ENCODE measurements at places on chromosomes 13 and 19.
A peak's percentile ranks its signal among the peaks of the same experiment; 100 is the strongest.

- no peak for DNase-seq
These were observed 4.6 kb downstream of the NFIC start for GRCh38 chr19:3370728-3371591.

DNA sequence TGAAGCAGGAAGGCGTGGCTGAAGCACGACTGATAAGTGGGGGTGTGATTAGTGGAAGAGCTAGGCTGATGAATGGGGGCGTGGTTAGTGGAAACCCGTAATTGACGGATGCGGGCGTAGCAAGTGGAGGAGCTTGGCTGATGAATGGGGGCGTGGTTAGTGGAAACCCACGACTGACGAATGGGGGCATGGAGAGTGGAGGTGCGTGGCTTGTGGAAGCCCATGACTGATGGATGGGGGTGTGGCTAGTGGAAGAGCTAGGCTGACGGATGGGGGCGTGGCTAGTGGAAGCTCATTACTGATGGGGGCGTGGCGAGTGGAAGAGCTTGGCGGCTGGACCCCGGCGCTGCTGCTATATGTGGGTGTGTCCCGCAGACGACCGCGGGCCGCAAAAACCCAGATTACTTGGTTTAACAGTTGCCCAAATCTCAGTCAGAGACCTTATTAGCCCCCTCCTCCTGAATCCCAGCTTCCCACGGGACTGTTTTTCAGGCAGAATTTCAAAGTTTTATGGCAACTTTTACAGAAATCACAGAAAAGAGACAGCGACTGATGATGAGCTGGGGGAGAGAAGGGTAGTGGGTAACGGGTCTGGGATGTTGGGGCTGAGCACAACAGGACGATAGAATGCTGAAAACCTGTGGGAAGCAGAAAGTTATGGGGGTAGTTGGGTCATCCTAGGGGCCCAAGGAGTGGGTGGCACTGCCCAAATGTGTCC is 9.0 kb upstream of the MEIS3 start:
- peak; percentile 88 for DNase-seq

DNA sequence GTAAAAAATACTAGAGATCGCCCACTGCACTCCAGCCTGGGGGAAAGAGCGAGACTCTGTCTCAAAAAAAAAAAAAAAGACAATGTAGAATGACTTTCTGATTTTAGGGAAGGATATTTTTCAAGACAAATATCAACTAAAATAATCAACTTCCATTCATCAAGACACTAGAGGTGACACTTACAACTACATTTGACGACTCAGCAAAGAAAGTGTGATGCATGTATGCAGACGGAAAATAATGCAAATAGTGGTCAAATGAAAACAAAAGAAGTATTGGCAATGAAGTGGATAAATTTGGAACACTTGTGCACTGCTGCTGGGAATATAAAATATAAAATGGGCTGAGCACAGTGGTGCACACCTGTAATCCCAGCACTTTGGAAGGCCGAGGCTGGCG is 12.2 kb downstream of the TMEM161A start:
- no peak for DNase-seq

GRCh38 chr13:102965802-102966201 is 100.4 kb downstream of the SLC10A2 start:
- DNase-seq: no peak

DNA sequence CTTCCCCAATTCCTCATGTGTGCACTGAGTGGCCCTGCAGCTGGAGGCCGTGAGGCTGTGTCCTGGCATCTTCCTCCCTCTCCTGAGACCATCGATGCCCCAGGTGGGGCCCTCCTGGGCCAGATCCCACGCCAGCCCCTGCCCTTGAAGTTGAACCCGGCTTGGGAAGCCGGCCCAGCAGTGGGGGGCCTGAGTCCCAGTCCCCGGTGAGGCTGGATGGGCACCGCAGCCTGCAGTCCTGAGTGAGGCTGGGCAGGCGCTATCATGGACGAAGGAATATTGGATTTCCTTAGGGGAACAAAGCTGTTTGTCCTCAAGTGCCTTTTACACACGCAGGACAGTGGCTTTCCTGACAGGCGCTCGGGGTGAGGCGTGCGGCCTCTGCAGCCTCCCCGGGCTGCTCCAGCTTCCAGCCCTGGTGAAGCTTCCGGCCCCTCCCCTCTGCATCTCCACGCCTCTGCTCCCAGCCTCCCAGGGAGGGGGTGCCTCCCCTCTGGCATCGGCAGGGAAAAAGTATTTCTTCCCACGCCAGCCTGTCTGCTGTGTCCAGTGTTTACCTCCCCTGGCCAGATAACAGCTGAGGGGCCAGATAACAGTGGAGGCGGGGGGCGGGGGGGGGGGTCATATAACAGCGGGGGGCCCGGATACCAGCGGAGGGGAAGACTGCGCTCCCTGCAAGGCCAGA is 159.5 kb downstream of the KDM4B start:
- no peak for DNase-seq

GRCh38 chr13:113358653-113359190 is 5.2 kb downstream of the GRTP1 start:
- DNase-seq: no peak

DNA sequence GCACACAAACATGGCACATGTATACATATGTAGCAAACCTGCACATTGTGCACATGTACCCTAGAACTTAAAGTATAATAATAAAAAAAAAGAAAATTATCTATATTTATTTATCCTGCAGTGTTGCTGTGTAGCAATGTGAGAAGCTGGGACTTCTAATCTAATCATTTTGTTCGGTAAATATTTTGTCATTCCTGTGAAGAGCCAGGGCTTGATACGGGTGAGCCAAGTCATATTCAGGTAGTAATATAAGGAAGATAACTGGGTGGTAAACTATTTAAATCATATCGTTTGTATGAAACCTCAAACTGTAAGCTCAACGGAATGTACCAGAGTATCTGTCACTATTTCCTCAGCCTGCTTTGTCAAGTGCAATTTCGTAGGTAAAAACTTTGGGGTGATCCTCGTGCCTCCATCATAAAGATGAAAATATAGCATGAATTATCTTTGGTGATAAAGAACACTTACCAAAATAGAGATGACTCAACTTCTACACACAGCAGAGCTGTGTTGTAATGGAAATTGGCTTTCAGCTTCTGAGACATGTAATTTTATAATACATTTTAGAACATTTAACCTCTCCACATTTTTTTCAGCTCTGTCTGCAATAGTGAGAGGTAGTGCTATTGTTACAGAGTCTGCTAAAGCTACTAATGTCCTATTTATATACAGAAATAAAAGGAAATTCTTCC is 92.9 kb downstream of the PCDH9 start:
- DNase-seq: no peak

DNA sequence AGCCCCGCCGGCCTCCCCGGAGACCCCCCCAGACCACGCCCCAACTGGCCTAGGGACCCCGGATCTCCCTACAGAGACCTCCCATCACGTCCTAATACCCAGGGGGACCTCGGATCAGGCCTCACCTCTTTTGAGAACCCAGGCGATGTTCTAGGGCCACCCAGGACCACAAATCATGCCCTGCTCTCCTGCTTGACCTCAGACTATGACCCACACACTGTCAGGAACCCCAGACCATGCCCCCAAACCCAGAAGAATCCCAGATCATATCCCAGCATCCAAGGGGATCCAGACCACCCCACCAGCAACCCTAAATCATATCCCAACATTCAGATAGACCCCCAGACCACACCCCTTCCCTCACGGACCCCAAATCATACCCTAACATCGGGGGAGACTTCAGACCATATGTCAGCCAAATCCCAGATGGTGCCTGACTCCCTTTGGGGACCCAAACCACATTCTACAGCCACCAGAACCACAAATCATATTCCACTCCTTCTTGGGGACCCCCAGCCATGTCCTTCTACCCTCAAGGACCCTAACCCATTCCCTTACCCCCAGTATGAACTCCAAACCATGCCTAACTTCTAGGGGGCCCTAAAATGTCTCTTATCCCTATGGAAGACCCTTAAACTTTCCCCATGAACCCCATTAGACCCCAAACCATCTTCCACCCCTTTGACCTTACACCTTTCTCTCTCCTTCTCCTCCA is 611 bp upstream of the LRFN1 start:
- no peak for DNase-seq

DNA sequence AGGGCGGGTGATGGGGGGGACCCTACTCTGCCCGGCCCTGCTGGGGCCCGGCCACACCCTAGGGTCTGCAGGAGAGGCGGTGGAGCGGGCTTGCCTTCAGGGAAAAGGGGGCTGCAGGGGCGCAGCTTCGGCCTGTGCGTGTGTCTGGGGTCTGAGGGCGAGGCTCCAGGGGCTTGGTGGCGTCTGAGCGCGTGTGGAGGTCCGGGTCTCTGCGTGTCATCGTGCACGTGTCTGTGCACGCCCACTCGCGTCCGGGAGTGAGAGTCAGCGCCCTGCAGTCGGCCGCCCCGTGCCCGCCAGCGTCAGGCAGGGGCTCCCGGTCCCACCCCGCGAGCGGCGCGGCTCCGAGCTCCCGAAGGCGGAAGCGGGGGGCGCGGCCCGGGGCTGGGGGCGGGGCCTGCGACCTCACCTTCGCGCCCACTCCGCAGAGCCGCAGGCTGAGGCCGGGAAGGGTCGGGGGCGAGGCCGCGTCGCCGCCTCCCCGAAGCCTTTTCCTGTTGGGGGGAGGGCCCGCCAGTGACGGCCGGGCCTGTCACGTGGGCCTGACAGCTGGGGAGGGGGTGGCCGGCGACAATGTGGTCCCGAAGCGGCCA is at the start of gene ARHGAP45:
TSS of gene ARHGAP45 (plus strand) at position 420 of the 593 bp plus-strand sequence. CDS start 239 bp downstream, outside the sequence.
- no peak for DNase-seq

- peak; percentile 46 for DNase-seq
These were observed 124.0 kb downstream of the ITGBL1 start for GRCh38 chr13:101576455-101576854.

DNA sequence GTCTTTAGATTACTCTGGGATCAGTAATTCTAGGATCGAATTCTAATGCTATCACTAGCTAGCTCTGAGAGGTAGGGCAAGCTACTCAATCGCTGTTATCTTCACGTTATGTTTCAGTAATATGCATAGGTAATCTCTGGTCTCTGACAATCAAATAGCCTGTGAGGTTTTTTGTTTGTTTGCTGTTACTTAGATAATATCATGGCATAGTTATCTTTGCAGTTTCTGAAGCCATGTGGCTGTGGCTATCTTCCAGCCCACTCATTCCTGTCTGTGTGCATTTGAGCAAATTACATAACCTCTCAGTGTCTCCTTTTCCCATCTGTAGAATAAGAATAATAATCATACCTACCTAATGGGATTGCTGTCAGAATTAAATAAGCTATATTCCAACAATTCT is 330.2 kb downstream of the PCDH9 start:
- no peak for DNase-seq

- no peak for DNase-seq
These were observed 39.3 kb downstream of the CEACAM1 start for GRCh38 chr19:42488783-42489521.

GRCh38 chr13:51717786-51718398 is 86.1 kb downstream of the DHRS12 start:
- no peak for DNase-seq

- no peak for DNase-seq
These were observed 35.4 kb downstream of the DOCK9 start for GRCh38 chr13:98942485-98942884.

GRCh38 chr13:52848455-52849195 is at the start of gene PCDH8:
Gene PCDH8, minus strand, starts transcription at chr13:52848640. Its CDS starts 204 bp downstream, at chr13:52848436.
- DNase-seq: no peak

DNA sequence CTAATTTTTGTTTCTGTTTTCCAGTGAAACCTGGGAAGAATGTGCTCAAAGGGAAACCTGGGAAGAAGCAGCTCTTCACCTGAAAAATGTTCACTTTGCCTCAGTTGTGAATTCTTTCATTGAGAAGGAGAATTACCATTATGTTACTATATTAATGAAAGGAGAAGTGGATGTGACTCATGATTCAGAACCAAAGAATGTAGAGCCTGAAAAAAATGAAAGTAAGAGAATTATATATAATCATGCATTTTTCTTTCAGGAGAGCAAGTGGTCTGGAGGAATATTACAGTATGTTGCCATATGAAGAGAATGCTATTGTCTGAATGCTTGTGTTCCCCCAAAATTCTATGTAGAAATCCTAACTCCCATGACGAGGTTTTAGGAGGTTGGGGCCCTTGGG is 3.4 kb downstream of the NUDT15 start:
- DNase-seq: no peak

- DNase-seq: no peak
These were observed 12.7 kb downstream of the LPAR6 start for GRCh38 chr13:48400090-48400694.

GRCh38 chr13:79451500-79451962 is 29.4 kb upstream of the NDFIP2 start:
- peak; percentile 81 for DNase-seq

- no peak for DNase-seq
These were observed 46.5 kb upstream of the TFDP1 start for GRCh38 chr13:113537909-113538688.

- DNase-seq: no peak
These were observed 36.3 kb downstream of the EFNB2 start for GRCh38 chr13:106499113-106499512.

GRCh38 chr13:22200440-22200839 is 529.6 kb downstream of the FGF9 start:
- DNase-seq: no peak

DNA sequence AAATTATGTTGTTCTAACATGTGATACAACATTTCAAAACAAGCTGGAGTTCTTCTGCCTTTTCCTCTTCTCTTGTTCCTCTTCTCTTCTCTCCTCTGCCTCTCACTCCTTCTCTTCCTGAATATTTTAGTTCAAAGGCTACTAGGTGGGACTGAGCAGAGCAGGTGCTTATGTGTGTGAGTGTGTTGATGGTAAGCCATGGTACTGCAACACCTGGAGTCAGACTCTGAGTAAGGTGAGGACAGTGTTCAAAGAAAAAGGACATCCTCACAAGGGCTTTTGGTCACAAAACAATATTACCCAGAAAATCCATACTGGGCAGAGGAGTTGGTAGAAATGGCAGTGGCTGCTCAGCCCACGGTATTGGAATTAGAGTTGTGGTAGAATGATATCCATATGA is 1188.7 kb downstream of the SLITRK1 start:
- no peak for DNase-seq

DNA sequence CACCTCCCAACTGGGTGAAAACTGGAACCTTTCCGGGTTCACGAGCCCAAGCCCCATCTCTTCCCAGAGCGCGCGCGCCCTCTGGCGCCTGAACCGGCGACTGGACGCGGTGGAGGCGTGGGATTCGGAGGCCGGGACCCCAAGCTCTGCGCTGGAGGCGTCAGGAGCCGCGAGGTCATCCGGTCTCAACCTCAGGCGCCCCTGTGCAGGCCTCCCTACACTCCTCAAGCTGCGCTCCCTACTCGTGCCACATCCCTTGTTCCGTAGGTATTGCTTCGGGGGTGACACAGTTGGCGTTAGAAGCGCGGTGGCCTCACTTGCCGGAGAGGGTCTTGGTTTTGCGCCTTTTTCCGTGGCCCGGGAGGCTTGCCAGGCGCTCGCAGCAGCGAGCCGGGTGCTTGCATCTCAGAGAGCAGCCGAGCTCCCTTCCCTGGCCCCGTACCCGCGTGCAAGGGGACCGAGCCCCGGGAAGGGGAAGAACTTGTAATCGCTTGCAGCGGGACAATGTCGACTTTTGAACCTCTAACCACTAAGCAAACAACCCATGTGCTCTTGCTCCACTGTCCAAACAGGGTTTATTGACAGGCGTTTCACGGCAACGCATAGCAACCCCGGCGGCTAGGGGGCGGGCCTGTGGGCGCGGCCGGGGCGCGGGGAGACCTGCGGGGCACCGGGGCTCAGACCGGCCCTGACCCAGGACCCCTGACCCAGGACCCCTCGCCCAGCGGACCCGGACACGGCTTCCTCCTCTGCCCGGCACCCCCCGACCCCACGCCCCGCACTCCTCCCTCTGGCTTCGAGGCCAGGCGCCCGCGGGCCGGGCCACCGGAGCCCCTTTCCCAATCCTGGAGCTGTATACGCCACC is 8.5 kb downstream of the CDX2 start:
- no peak for DNase-seq

- no peak for DNase-seq
These were observed 1556.8 kb upstream of the MIR17HG start for GRCh38 chr13:89790696-89791095.
